Suppressor macrophage (primary cell): ENCODE measurements at places on chromosomes 16 and 17.

DNA sequence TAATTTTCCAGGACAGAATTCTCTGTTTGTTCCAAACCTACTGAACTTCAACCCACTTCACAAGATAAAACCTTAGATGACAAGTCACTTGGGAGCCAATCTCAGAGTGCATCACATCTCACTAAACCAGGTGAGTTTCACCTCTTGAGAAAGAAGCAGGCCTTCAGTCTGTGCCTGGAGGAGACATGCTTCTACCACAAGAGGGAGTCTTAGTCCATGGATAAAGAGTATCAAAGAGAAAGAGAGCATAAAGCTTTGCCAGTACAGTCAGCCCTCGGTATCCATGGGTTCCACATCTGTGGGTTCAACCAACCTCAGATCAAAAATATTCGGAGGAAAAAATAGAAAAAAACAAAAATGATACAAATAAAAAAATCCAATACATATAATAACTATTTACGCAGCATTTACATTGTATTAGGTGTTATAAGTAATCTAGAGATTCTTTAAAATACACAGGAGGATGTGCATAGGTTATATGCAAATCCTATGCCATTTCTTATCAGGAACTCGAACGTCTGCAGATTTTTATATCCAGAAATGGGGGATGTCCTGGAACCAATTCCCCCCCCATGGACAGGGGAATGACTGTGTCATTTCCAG is 37.7 kb downstream of the DUSP14 start:
- peak; percentile 31 for DNase-seq

- no peak for DNase-seq
Observed at GRCh38 chr16:82653550-82654511, 27.1 kb downstream of the CDH13 start.

- DNase-seq: no peak
Observed at GRCh38 chr17:77802811-77803220, 155.7 kb upstream of the TNRC6C start.

DNA sequence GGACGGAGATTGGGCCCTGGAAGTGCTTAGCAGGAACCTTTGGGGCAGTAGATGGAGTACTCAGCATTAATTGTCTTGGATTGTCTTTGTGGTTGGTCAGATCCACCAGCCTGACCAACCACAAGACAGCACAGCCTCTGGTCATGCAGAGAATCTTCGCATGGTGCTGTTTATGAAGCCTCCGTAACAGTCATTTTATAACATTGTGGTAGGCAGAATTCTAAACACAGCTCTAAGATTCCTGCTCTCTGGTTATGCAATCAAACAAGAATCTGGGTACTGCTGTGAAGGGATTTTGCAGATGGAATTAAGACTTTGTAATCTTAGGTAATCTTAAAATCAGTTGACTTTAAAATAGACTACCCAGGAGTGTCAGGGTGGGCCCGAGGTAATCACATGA is 312.2 kb upstream of the GOT2 start:
- DNase-seq: no peak

DNA sequence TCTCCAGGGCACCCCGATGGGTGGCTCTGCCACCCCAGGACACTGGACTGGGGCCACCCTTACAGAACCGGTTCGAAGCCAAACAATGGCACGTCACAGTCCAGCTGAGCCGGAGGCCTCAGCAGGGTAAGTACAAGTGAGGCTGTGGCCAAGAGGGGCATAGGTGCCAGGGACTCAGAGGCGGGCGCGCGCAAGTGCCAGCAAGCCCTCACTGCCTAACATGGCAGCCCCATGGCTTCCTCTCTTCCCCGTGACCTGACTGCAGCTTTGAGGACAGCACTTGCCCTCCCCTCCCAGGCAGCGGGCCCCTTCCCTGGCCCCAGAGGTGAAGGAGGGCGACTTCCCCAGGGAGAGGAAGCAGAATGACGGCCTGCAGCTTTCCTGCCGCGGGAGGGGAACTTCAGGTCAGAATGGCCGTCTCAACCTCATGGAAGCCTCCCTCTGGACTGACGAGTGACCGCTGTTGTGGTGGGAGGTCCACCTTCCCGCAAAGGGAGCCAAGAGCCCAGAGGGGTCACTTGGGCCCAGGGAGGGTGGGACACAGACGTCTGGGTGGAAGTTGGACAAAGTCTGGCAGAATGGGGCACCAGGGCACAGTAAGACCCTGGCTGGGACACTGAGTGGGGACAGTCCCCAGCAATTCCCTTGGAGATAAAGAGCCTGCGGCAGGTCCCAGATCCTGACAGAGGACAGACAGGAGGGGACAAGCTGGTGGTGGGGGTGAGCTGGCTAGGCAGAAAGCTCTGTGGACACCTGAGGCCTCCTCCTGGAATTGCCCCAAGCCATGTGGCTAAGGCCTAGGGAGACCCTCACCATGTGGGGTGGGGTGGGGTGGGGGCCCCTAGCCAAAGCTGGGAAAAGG is 52.1 kb upstream of the TOB1 start:
- DNase-seq: peak; percentile 73

DNA sequence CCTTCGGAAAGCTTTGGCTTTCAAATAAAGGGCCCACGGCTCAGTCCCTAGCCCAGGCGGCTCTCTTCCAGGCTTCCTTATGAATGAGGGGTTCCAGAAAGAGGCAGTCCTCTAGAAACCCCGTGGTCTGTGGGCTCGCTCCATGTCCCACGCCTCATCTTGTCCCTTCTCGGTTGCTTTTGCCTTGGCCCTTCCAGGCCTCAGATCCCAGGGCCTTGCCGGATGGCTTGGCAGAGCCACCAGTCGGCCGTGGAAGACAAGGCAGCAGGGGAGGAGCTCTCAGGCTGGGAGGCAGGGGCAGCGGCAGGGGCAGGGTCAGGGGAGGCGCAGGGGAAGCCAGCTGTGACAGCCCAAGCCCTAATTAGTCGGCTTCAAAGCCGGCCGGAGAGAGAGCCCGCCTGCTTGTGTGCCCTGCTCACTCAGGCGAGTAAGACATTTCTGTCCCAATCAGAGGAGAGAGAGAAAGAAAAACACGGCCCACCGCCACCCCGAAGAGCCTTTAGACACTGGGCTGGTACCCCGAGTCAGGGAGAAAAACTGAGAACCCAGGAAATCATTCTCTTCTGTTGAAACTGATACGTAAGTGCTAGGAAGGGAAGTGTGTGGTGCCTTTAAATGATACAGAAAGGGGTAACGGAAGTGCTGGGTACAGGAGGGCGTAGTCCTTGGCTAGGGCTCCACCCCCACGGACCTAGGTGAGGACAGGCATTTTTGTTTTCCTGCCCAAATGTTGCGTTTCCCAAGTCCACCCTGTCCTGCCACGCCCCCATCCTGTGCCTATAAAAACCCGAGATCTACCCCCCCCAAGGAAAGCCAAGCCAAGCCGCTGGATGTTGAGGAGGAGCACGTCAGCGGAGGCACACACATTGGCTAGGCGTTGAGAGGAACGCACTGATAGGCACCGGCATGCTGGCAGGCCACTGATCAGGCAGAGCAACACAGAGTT is 27.8 kb upstream of the MEIOC start:
- DNase-seq: peak; percentile 68

DNA sequence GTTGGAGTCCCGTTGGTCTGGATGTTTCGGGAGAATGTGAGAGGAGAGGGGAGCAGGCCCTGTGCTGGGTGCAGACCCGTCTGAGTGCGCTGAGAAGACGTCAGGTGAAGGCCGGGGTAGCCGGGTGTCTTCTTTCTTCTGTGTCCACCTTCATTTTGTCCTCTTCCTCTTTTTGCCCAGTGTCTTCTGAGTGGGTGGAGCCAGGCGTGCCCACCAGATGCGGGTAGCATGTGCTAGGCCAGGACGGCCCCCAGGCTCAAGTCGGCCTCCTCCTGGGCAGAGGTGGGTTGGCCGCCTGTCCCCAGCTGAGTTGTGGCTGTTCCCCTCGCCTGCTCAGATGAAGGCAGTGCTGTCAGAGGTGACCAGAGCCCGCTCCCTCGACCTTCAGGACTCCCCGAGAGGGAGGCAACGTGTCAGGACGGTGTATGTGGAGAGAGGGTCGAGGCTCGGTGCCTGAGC is 3.5 kb downstream of the METRNL start:
- DNase-seq: peak; percentile 53

DNA sequence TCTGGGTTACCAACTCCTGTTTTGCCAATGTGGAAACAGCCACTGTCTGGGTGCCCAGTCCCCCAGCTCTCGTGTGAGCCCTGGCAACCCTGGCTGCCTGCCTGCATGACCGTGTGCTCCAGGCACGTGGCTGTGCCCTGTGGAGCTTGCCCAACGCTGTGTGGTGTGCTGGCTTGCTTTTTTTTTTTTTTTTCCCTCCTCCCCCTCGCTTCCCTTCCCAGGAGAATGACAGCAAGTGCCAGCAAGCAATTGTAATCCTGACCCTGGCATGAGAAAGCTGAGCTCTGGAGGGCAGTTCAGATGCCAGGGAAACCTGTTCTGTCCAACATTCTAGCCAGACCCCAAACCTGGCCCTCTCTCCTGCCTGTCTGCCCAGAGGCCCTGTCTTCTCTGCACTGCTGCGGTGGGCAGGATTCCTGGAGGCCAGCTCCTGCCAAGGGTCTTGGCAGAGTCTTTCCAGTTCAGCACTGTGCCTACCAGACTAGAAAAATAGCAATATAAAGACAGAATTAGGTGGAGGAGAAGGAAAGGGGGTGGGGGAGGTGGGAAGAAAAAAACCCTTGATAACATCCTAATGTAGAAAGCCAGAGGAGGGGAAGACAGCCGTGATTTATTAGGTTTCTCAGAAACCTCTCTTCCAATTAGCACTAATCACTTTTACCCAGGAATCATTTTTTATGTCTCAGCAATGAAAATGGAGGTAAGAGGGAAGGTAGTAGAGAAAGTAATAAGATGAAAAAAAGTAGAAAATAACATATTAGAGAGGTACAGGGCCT is 9.0 kb downstream of the HLF start:
- peak; percentile 12 for DNase-seq

- no peak for DNase-seq
Observed at GRCh38 chr16:19104607-19105006, 9.2 kb upstream of the ITPRIPL2 start.

DNA sequence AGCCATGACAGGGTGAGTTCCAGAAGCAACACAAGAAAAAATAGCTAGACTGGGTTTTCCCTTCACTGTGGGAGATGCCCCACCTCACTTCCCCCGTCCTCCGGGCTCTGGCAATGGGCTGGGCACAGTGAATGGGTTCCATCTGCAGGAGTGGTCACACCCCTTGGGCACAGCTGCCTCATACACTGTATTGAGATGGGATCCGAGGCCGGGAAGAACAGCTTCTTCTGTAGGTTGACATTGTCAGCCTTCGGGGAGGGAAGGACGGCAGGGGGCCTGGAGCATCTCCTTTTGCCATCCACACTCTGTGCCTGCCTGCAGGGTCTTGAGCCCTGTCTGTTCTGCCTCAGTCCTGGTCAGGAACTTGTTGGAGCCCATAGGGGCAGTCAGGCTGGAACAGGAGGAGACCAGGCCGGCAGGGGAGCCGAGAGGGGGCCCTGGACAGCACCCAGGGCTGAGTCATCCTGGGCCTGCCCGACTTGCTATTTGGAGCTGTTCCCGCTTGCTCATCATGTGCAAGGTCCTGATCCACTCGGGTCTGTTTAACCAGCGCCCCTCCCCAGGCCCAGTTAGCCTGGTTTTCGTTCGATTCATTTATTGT is 286.7 kb downstream of the SEC14L1 start:
- peak; percentile 57 for DNase-seq

GRCh38 chr16:69890114-69890891 is 60.8 kb upstream of the CLEC18A start:
- no peak for DNase-seq

- no peak for DNase-seq
Observed at GRCh38 chr17:31743797-31744196, 115.2 kb downstream of the COPRS start.

DNA sequence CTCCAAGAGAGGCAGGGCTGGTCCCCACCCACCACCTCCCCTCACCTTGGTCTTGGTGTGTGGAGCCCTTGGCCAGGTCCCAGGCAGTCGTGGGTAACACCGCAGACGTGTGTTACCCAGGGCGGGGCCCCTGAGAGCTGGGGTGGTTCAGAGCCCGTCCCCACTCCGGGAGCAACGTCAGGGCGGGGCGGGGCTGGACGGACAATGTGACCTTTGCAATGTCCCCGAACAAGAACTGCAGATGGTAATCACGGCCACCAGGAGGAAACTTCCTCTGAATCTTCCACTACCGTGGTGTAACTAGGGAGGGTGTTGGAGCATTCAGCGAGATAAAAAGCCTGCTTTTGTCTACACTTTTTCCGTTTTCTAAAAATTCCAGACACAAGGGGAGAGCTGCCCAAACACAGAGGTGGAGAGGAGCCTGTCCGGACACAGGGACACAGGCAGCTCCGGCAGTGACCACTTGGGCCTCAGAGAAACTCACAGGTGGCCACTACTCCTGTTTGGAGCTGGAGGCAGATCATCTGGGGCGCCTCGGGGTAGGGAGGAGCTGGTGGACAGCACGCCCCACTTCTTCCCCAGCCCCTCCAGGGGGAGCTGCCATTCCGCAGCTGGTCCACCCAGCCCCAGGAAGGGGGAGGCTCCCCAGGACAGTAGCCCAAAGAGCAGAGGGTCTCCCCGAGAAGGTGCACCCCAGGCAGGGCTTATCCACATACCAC is 14.2 kb upstream of the SLC38A10 start:
- peak; percentile 93 for DNase-seq

DNA sequence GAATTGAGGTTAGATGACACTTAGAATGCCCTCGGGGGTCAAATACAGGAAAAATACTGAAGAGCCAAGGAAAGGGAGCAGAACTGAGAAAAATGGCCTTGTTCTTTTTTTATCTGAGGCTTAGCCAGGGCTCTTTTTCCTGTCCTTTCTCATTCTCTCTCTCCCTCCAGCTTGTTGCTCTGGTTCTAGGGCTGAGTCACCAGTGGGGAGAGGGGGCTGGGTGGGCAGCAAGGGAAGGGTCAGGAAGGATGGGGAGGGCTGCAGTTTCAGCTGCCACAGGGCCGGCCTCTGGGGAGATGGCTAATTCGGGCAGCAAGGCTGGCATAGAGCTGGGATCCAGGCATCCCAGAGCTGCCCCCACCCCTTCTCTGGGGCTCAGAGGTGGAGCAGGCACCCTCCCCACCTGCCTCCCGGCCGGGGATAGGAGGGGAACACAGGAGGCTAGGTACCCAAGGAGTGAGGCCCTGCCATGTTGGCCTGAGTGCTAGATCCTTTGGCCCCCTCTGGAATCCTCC is 3.9 kb downstream of the ITGA3 start:
- no peak for DNase-seq

- DNase-seq: no peak
Observed at GRCh38 chr16:88472637-88473205, 19.6 kb downstream of the ZFPM1 start.

DNA sequence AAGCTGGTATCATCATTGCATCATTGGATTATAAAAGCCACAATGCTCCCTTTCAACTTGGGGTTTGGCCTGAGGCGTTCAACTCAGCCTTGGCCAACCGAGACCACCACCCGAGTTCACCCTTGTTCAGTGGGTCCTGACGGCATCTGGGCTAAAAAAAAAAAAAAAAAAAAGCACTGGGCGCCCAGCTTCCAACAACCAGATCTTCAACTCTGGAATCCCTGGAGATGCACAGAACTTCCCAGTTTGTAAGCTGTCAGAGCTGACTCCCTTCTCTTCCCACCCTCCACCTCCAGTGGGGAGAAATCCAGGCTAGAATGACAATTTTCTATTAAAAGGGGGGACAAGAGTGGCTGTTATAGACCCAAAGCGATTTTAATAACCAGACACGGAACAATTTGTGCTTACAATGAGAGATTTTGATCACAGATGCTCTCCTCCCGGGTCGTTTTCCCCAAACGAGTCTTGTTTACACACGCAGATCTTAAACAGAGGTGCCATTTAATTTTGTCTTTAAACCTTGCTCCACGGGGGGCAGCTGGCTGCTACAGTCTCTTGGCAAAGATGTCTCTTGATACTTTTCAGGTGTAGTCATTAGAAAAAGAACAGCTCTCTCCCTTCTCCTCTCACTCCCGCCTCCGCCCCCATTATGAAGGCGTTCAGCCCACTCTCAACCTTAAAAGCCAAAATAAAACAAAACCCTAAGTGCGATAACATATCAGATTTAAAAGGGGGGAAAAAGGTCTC is 26.9 kb downstream of the GPRC5B start:
- DNase-seq: no peak

- no peak for DNase-seq
Observed at GRCh38 chr17:18019838-18020154, 19.2 kb downstream of the ATPAF2 start.
